Left ventricle myocardium inferior (tissue), 1 donor: ENCODE measurements at places on chromosomes 16 and 17.

DNA sequence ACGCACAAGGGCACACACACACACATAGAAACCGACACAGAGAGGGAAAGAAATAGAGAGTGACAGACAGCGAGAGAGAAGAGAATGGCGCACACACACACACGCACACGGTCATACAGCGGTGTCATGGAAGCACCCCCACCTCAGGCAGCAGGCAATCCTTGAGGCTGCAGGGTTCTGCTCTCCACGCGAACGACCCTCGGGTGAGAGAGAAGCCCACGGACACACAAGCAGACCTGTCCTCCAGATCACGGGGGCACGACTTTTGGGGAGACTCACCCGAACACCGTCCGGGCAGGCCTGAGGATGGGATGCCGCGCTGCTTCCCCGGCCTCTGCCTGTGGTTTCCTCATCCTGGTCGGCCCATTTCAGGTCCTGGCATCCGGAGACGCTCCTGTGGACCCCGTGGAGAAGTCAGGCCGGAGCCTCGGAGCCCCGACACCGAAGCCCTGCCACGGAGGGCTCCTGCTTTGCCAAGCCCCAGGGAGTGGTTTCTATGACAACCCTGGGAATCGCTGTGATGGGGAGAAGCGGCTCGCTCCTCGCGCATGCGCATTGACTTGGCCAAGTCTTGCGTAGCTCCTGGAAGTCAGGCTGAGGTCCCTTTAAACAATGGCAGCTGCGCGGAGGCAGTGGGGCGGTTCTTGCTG is 118.2 kb upstream of the KCNJ18 start:
- DNase-seq, result peak; percentile 83

GRCh38 chr16:10266809-10267208 is 84.6 kb upstream of the GRIN2A start:
- DNase-seq, result no peak

DNA sequence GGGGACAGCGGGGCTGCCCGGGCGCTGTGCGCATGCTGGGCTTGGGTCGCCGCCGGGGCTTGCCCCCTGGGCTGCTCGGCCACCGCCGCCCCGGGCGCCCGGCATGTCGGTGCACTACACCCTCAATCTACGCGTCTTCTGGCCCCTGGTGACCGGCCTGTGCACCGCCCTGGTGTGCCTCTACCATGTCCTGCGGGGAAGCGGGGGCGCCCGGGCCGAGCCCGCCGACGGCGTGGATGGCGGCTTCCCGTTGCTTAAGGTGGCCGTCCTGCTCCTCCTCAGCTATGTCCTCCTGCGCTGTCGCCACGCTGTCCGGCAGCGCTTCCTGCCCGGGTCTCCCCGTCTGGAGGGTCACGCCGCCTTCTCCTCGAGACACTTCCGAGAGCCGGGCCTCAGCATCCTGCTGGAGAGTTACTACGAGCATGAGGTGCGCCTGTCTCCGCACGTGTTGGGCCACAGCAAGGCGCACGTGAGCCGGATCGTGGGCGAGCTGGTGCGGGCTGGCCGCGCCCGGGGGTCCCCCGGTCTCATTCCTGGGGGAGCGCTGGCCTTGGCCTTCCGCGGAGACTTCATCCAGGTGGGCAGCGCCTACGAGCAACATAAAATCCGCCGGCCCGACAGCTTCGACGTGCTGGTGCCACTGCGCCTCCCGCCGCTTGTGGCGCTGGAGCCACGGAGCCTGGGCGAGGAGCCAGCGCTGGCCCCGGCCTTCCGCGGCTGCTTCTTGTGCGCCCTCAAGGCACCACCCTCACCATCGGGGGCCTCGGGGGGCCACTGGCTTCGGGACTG is 789 bp downstream of the ITPRIPL2 start:
- peak; percentile 62 for DNase-seq

- peak; percentile 21 for DNase-seq
These were observed 13.5 kb upstream of the SMIM5 start for GRCh38 chr17:75619506-75620431.

DNA sequence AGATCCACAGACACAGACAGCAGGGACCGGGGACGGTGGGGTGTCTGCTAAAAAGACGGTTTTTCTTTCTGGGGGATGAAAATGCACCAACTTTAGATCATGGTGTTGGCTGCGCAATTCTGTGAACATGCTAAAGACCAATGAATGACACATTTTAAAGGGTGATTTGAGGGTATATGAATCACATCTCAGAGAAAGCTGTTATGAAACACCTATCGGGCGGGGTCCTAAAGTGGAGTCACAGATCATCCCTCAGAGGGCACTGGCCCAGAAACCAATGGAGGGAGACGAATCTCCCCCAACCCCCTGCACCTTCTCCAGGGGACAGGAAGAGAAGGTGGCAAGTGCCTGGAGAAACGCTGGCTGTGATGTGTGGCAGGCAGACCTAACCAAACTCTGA is 26.0 kb downstream of the KLHDC4 start:
- no peak for DNase-seq

GRCh38 chr17:8955021-8955959 is 10.2 kb downstream of the PIK3R5 start:
- no peak for DNase-seq

DNA sequence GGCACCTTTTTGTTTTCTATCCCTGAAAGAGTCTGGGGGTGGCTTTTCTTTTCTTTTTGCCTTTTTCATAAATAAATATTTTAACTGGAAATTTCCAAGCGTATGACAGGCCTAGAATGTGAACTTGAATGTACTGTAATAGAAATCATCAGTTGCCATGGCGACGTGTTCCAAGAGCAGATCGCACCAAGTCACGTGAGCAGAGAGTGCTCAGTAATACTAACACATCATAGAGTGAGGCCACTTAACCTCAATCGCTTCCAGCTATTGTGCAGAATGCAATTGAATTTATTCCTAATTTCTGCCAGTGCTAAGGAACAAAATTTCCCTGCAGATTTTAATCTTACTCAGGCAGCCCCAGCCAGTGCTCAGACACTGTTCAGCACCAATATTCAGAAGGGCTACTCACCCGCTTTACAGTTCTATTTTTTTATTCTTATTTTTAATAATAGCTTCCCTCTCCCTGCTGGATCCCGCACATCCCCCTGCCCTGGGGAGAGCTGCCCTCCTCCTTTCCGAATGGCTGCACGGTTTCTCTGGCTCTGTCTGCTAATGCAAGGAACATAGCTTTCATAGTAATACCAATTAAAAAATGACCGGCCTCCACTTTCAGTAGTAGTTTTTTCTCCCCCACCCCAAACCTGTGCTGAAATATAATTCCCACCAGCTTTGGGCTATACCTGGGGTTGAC is 26.2 kb upstream of the PMFBP1 start:
- no peak for DNase-seq

DNA sequence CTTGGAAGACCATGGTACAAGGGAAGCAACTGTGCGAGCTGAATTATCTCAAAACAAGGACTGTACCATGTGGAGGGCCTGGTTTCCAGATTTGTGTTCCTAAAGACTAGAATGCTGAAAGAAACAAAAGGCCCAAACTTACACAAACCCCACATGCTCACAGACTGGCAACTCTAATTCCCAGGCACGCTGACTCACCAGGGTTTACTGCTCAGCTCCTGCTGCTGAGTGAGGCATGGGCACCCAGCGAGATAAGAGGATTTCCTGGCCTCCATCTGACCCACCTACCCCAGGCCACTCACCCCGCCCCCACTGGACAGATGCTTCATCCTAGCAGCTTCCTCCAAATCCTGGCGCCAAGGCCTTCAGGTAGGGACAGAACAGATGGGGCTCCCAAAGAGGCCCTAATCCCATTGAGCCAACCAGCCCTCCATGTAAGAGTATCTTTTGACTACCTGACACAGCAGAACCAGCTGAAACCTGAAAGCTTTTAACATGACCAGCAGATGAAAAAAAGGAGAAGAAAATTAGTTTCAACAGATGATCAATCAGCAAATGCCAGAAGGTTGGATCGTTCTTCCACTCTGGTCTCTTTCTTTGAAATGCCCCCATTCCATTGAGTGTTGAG is 33.9 kb downstream of the DCUN1D3 start:
- DNase-seq, result no peak

GRCh38 chr16:70605283-70605657 is 41.1 kb upstream of the IL34 start:
- DNase-seq, result no peak

DNA sequence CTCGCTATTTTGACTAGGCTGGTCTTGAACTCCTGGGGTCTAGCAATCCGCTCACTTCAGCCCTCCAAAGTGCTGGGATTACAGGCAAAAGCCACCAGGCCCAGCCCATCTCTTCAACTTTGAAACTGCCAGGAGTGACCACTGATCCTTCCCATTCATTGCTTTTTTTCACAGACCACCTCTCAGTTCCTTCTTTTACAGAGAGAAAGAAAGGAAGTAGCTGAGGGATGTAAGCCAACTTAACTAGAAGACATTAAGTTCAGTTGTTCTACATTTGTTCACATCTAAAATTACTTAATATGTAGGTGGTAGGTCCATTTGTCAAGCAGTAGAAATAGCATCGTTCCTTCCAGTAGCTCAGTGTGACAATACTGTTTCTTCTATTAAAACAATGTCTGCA is 219.8 kb downstream of the STX8 start:
- no peak for DNase-seq

DNA sequence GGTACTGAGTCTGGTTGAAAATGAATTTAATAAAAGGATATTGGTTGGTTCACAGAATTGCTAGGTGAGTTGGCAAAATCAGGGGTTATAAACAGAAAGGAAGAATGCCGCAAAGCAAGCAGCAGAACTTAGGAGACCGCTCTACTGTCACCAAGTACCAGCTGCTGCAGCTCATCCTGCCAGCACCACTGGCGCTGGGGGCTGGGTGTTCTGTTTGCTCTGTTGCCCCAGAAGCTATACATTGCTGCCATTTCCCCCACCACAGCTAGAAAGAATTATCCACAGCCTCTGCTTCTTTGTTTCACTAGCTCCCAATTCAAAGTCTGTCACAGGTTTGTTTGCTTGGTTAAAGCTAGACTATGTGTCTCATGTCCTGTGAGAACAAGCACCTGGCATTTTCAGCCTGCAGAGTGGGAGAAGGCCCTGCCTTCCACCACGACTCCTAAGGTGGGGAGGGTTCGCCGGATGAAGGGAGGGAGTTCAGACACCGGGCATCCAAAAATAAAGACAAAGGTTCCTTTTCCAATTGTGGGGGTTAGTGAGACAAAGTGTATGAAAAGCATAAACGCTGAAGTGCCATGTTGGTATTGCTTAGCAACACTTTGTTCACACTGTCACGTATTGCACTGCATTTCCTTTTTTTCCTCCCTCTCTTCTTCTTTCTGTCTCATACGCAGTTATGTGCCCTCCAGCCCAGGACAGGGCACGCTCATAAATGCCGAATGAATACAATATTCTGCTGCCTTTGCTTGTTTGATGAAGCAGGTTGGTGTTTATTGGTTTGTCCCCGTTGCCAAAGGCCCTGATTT is 9.6 kb upstream of the CPD start:
- no peak for DNase-seq

GRCh38 chr17:81959362-81960129 is 1.4 kb downstream of the NOTUM start:
- peak; percentile 75 for DNase-seq

GRCh38 chr17:77534137-77534536 is 393.4 kb downstream of the SEC14L1 start:
- no peak for DNase-seq

GRCh38 chr17:81612172-81612970 is 24.5 kb downstream of the NPLOC4 start:
- no peak for DNase-seq

GRCh38 chr17:9021158-9021991 is at the start of gene NTN1:
Gene NTN1, plus strand, starts transcription at chr17:9021510. Its CDS starts 864 bp downstream, at chr17:9022374.
- peak; percentile 59 for DNase-seq

DNA sequence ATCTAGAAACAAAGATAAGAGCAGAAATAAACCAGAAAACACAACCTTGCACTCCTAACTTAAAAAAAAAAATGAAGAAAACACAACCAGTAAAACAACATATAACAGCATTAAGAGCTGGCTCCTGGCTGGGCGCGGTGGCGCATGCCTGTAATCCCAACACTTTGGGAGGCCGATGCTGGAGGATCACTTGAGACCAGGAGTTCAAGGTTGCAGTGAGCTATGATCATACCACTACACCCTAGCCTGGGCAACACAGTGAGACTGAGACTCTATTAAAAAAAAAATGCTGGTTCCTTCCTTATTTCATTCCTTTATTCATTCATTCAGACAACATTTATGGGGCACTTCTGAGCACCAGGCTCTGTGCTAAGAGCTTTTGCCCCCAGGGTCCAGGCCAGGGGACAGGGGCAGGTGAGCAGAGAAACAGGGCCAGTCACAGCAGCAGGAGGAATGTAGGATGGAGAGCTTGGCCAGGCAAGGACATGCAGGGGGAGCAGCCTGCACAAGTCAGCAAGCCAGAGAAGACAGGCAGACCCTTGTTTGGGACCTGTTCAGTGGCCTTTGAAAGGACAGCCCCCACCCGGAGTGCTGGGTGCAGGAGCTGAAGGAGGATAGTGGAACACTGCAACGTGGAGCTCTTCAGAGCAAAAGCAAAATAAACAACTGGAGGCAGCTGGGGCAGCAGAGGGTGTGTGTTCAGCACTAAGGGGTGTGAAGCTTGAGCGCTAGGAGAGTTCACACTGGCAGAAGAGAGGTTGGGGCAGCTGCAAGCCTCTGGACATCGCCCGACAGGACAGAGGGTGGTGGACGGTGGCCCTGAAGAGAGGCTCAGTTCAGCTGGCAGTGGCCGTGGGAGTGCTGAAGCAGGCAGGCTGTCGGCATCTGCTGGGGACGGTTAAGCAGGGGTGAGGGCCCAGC is 2.6 kb downstream of the STH start:
- no peak for DNase-seq

- no peak for DNase-seq
These were observed 862 bp downstream of the DCAKD start for GRCh38 chr17:45050481-45051059.

- peak; percentile 73 for DNase-seq
These were observed 1.9 kb downstream of the PHF12 start for GRCh38 chr17:28949185-28950016.

GRCh38 chr16:53773881-53774280 is 69.9 kb downstream of the FTO start:
- DNase-seq, result no peak

DNA sequence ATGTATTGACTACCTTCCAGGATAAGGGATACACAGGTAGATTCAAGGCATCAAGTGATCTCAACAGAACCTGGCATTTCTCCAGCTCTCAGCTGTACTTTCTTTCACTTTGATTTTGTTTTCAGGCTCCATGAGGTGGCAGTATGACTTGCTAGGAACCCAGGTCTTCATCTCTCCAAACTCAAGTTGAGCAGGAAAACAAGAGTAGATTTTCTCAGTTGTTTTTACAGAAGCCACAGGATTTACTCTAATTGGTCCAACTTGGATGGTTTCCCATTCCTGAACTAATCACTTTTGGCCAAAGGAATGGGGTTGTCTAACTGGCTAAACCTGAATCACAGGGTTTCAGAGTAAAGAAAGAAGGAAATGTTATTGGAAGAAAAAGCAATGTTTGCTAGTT is 146.6 kb downstream of the TRIM37 start:
- no peak for DNase-seq
